ENCODE measurements at places on chromosomes 12 and 14.

DNA sequence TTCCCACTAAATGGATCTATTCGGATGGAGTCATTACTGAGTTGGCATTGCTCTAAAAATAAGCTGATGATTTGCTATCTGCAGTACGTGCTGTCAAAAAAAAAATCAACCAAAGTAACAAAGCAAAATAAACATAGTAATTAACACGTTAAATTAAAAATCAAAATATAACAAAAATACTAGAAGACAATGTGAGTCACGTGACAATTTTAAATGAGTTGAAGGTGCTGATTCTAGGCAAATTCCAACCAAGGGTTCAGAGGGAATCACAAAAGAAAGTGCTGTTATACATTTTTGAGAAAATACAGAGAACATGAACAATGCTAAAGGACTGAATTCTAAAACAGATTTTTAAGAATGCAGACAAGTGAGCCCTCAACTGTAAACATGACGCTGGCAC, 45.2 kb upstream of the IFNG-AS1 start:
- DNase-seq, result no peak

GRCh38 chr14:88312257-88312656, 10.8 kb downstream of the KCNK10 start:
- DNase-seq, result no peak

DNA sequence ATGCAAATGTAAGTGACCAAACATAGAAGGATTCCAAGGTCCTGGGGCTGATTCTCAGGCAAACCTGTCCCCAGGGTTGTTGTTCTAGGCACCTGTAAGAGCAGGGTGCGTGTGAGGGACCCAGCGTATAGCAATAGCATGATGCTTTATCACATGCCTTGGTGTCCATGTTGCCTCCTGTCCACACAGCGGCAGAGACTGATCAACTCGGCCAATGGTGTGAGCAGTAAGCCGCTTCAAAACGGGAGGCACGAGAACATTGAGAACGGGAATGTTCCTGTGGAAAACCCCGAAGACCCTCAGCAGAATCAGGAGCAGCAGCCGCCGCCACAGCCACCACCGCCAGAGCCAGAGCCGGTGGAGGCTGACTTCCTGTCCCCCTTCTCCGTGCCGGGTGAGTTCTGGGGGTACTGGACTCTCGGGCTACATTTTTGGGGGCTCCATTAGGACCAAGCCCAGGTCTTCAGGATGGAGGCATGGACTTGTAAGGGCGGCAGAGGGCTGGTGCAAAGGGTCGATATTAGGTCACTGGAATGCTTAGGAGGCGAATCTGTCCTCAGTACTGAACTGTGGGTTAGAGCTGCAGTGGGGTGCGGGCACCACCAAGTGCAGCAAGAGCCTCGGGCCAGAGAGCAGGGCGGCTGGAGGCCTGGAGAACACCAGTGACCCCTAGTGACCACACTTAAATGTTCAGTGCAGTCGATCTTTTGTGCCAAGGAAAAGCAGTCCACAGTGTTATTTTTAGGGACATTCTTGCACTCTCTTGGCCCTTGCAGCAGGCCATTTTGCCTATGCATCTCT, 57.2 kb upstream of the RIN3 start:
- DNase-seq, result peak; percentile 33

DNA sequence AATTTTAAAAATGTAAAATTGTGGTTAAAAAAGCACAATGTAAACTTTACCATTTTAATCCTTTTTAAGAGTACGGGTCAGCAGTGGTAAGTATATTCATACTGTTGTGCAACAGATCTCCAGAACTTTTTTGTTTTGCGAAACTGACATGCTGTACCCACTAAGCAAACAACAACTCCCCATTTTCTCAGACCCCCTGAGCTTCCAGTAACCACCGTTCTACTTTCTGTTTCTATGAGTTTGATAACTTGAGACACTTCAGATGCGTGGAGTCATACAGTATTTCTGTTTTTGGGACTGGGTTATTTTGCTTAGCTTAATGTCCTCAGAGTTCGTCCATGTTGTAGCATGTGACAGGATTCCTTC, 38.0 kb downstream of the CHST11 start:
- no peak for DNase-seq

GRCh38 chr12:3520168-3520567, 29.2 kb downstream of the PRMT8 start:
- DNase-seq, result no peak

DNA sequence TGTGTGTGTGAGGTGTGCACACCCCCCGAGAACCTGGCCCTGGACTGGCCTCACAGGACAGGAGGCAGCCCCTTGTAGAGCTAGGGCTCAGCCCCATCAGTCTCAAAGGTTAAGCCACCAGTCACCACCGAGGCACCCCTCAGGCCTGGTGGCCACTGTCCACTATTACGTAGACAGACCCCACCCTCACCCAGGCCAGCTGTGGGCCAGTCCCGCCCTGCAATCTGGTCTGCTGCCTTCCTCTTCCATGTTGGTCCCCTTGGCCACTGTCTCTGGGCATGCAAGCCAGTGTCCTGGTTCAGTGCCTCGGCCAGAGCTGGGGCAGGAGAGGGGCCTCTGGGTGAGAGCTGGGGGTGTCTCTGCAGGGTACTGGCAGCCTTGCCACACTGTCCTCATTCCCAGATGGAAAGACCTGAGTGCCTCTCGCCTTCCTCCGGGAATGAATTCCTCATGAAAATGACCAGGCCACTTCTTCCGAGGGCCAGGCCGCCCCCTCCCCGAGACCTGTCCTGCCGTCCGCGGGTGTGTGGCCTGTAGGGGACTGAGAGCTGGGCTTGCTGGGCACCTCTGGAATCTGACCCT, 897 bp upstream of the TEX22 start:
- DNase-seq, result no peak

DNA sequence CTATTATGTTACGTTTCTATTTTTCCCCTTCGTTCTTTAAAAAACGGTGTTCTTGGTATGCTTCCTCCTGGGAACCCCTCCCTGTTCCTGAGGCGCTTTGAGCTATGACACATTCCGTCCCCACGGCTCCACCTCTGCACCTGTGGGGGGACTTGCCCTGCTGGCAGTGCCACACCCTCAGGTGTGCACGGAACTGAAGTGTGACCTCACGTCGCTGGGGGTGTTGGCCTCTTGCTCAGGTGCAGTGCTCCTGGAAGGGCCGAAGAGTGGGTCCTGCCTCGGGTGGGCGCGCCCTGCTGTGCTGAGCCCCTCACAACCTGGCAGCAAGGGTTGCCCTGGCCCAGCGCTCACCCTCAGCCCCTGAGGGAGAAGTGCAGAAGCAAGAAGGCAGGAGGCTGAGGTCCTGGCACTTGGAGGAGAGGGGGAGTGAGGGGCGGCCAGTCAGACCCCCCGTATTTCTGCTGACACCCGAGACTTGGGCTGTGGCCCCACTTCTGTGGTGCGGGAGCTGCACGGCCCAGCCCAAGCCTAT, 4.9 kb downstream of the AMN start:
- DNase-seq, result no peak

DNA sequence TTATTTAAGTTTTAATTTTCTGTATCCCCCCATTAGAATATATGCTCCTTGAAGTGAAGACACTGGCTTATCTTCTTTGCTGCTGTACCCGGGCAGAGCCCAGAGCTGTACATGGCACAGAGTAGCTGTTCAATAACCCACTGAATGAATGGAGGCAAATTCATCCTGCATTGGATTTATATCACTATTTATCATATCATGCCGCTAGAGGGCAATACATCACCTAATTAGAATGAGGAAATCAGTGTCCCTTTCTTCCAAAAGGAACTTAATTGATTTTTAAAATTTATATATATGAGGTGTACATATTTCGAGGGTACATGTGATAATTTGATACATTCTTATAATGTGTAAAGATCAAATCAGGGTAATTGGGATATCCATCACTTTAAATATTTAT, 89.2 kb upstream of the TMEM260 start:
- peak; percentile 7 for DNase-seq

DNA sequence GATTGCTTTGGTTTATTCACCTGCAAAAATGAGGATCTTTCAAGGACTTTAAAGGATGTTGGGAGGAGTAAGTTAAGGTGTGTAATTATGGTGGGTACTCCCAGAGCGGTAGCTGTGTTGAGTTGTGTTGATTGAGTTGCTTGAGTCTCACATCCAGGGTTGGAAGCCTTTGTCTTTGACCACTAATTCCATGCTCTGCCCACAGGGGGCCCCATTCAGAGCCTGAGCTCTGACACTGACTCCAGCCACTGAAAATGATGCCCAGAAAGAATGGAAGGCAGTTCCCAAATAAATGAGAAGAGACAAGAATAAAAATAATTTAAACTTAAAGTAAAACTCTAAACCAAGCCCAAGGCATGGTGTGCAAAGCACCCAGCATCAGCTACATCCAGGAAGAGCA, 237.4 kb upstream of the PWP1 start:
- DNase-seq, result no peak

- DNase-seq, result no peak
Observed at GRCh38 chr14:80959496-80959895, 4.1 kb downstream of the TSHR start.

Data from globus pallidus (tissue), 1 donor.